Dermis blood vessel endothelial cell (primary cell): ENCODE measurements at places on chromosomes 4 and X. TPM values are rescaled to one million over a fixed set of nuclear protein-coding genes. Genes with fewer than 3 reads are reported as not detected.

DNA sequence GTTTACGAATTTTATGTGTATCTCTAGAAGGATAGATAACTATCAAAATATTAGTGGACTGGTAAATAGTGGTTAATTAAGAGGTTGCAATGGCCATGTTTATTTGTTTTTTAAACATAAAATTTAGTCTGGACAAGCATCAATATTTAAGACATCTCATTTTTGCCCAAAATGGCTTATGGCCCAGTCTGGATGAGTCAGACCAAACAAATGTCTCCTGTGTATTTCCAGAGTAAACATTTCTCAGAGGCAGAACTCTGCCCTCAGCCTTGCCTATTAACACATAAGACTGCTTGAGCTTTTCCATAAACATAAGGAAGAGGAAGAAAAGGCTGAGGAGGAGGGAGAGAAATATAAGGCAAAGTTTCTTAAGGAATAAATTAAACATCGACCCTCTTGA, 277.1 kb upstream of the DIAPH2 start:
- peak; percentile 62 for DNase-seq

Gene TMEM185A
- total RNA-seq: 17.1 and 17.9 TPM in 2 replicates

Gene BEX4
- 24.9 and 26.2 TPM in 2 replicates for total RNA-seq

GRCh38 chrX:107849747-107850421, 24.2 kb downstream of the MID2 start:
- peak; percentile 70 for DNase-seq

GRCh38 chr4:56530269-56531148, 24.9 kb downstream of the ARL9 start:
- peak; percentile 75 for DNase-seq

Gene SLC6A8
- 3.3 and 4.6 TPM in 2 replicates for total RNA-seq

Gene CXCL11
- total RNA-seq: 2.0 and 2.7 TPM in 2 replicates

- no peak for DNase-seq
Observed at GRCh38 chrX:140724736-140725135, 15.2 kb downstream of the LINC00632 start.

DNA sequence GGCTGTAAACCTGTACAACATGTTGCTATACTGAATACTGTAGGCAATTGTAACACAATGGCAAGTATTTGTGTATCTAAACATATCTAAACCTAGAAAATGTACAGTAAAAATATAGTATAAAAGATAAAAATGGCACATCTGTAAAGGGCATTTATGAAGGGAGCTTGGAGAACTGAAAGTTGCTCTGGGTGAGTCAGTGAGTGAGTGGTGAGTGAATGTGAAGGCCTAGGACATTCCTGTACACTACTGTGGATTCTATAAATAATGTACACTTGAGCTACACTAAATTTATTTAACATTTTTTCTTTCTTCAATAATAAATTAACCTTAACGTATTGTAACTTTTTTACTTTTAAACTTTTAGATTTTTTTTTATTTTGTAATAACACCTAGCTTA, 5.0 kb upstream of the SHROOM4 start:
- DNase-seq: no peak

Gene SRPX2
- 21.8 and 22.0 TPM in 2 replicates for total RNA-seq

DNA sequence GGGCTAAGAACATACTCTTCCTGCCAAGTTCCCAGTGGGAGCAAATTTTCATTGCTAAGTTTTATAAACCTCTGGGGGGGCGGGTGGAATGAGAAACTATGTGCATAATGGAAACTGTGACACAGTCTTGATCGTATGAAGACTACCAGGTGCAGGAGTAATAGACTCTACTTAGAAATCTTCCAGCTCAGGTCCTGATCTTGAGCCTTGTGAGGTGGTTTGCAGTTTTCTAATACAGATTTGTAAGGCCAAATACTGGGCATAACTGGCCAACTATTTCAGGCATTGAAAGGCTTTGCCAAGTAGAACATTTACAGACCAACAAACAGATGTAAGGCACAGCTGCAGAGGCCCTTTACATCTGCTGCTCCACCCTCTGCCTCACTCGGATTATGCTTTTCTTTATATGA, 89.7 kb upstream of the CBR4 start:
- peak; percentile 54 for DNase-seq

DNA sequence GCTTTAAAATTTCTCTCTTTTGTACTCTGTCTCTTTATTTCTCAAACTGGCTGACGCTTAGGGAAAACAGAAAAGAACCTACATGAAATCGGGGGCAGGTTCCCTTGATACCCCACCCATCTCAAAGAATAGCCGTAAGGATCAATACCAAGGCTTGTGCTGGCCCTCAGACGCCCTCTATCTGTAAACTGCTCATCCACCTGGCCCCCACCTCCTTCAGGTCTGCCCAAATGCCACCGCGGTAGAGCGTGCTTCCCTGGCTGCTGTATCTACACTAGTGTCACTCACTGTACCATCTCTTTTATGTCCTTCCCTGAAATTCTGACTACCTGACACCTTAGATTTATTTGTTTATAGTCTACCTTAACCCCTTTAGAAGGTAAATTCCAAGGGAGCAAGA, 62.8 kb downstream of the SMIM20 start:
- no peak for DNase-seq

Gene PCDH19
- 0.60 and 0.68 TPM in 2 replicates for total RNA-seq

Gene MAGEA2
- total RNA-seq: not detected in 2 replicates

DNA sequence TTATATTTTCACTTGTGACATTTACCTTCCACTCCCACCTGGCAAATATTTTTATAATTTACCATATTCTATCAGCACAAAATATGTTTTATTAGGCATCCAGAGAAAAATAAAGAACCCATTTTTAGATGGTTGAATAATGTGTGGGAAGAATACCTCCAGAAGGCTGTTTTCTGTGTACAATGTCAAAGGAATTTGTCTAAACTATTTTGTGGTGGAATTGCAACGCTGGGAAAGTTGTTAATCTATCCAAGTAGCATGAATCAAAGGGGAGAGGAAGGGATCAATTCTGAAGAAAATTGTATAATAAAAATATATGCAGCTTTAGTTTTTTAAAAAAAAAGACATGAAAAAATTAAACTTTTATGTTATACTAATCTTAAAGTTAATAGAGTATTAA, 706.5 kb downstream of the FSTL5 start:
- DNase-seq: no peak

Gene CA5B
- total RNA-seq: 1.5 and 2.7 TPM in 2 replicates

- no peak for DNase-seq
Observed at GRCh38 chr4:26285272-26285671, 35.5 kb upstream of the RBPJ start.

DNA sequence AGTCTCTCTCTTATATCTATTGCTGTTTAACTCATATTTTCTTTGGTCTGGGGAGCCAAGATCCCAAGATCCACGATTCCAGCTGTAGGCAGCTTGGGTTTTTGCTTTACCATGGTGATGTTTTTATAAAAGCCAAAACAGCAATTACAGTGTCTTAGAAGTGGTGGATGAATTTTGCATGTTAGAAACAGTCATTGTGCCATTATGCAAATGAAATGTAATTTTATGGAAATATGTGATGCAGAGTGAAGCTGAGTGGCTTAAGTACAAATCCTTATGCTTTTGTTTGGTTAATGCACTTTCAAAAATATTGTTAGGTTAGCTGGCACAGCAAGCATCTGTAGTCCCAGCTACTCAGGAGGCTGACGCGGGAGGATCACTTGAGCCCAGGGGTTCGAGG, 32.8 kb upstream of the PTTG2 start:
- DNase-seq: no peak

Gene STOX2
- 17.7 and 19.2 TPM in 2 replicates for total RNA-seq

Gene AWAT2
- total RNA-seq: 0.51 and 1.2 TPM in 2 replicates

DNA sequence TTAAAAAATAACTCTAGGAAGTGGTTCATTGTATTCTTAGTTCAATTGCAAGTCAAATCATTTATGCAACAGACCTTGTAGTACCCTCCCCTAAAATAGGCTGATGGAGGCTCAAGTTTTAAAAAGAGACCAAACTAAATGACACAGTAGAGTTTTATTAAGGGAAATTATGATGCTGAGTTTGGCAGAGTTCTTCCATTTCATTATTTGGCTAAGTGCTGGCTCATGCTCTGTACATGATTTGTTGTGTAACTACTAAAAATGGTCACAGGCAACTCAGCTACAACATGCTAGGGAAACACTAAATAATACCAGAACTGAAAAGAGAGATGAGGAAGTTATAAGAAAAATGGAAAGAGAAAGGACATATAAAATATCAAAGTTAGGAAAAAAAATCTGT, 96.1 kb upstream of the TFDP3 start:
- no peak for DNase-seq

DNA sequence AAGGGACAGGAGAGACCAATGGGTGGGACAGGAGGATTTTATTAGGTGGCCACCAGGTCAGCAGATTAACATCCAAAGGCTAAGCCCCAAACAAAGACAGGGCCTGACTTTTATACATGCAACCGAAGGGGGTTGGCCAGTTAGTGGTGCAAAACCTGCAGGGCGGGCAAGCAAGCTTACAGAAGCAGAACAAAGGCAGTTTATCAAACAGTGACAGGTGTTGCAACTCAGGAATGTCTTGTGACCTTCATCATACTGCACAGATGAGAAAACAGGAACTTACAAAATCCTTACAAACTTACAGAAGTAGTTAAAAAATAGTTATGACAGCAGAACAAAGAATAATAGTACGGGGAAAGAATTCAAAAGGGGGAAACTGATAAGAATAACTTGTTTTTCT, 708.1 kb downstream of the GLUD2 start:
- no peak for DNase-seq

Gene NWD2
- total RNA-seq: not detected in 2 replicates

GRCh38 chrX:68431836-68432235, 1.5 kb downstream of the OPHN1 start:
- DNase-seq: no peak

Gene PARM1
- total RNA-seq: under 0.01 and 0.09 TPM in 2 replicates

DNA sequence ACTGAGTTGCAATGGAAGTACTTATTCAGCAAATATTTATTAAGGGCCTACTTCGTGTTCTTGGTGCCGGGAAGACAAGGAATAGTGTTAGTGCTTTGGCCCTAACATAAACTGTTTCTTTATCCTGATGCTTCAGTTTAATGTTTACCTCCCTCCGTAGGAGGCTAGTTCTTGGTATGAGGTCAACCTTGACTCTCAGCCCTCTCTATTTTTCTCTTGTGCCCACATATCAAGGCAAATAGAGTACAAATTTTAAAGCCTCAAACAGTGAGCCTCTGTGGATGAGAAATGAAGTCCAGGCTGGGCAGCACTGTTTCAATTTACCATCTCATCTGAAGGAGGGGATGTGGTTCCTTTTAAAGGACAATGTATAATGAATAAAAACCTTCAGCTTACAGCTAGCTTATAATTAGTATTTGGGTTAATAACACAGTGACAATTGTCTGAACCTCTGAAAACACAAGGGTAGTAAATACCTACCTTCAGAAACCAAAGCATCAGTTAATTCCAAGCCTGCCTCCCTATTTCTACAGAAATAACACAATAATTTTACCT, 68.5 kb downstream of the SH3RF1 start:
- DNase-seq: no peak

Gene PNPLA4
- 11.3 and 13.6 TPM in 2 replicates for total RNA-seq

Gene RGS12
- total RNA-seq: 42.9 and 56.3 TPM in 2 replicates

DNA sequence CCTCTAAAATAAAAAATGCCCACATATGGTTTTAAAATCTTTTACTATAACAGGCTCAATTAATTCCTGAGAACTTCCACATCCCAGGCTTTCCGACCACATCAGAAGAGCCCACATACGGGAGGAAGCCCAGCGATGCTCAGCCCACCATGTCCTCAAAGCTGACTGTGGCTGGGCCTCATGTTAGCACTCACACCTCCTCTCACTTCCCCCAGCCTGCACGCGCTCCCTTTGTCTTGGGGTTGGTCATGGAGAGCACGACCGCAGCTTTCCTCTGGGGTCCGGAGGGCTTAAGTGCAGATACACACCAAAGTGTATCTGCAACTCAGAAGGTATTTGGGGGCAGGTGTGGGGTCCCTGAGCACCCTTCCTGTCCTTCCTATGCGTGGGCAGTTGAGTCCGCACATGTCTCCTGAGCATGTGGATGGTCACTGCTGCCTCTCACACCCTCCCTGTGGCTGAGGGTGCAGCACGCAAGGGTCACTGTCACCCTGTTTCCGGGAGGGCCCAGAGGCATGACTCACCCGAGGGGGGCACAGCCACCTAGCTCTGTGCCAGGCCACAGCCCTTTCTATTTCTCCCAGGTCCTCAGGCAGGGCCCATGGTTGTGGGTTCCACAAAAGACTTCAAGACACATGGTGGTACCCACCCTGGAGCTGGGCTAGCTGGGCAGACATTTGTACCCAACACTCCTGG, 21.2 kb downstream of the WDR1 start:
- DNase-seq: no peak

DNA sequence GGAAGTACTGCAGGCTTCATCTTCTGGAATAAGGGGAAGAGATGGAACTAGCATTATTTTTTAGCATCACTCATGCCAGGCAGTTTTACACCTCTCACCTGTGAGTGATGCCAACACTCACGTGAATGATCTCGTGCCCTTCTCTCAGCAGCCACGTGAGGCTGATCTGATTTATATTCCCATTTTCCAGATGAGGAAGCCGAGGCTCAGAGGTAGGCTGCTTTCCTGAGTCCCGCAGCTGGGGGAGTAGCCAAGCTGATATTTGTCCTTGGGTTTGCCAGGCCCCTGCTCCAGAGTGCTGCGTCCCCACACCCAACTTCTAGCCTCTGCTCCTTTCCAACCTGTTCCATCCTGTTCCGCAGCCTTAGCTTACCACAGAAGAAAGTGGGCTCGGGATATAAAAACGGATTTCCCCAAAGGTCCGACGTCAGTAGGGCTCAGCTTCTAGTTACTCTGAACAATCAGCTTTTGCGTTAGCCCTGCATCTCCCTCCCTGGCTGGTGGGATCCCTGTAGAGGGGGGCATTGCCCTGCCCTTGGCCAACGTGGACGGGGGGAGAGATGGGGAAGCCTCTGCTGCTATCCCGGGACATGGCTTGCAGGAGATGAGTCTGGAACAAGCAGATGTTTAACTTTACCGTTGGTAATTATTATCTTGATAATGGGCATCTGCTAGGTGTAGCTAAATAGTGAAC, 9.3 kb downstream of the EVC start:
- DNase-seq: no peak

GRCh38 chrX:74242050-74242449, 61.9 kb upstream of the ZCCHC13 start:
- peak; percentile 74 for DNase-seq

Gene KLHL4
- total RNA-seq: 65.0 and 99.5 TPM in 2 replicates

Gene TLR6
- total RNA-seq: 0.17 and 1.4 TPM in 2 replicates

- peak; percentile 26 for DNase-seq
Observed at GRCh38 chr4:152936446-152937335, 568 bp downstream of the FHDC1 start.

- DNase-seq: no peak
Observed at GRCh38 chr4:54726907-54727306, 69.2 kb downstream of the KIT start.

DNA sequence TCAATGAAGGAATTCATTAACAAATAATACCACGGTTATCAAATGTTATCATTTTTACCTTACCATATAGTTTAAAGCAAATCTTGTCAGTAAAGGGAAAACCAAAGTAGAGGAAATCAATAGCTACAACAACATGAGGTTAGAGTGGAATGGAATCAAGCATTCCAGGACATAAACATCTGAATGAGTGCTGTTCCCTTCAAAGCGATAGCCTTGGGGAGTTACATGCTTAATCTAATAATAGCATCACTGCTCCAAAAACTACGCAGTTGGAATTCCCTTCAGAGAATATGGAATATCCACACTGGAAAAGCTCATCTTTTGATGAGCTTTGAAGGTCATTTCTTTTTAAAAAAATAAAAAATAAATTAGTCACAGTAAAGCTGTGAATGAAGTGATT, 31.2 kb downstream of the PDE5A start:
- DNase-seq: no peak

Gene SMC1A
- 16.5 and 24.3 TPM in 2 replicates for total RNA-seq

Gene ANXA3
- 60.6 and 67.4 TPM in 2 replicates for total RNA-seq

Gene ASMTL
- 9.7 and 12.5 TPM in 2 replicates for total RNA-seq
